Thyroid gland (tissue), 4 donors: ENCODE measurements at places on chromosomes 4 and X. TPM values are rescaled to one million over a fixed set of nuclear protein-coding genes. Genes with fewer than 3 reads are reported as not detected.

- no peak for DNase-seq
- H3K27me3 ChIP-seq, result no peaks in the 10 kb centered on the region
These were observed 115.2 kb downstream of the GABRA2 start for GRCh38 chr4:46274717-46275116.

DNA sequence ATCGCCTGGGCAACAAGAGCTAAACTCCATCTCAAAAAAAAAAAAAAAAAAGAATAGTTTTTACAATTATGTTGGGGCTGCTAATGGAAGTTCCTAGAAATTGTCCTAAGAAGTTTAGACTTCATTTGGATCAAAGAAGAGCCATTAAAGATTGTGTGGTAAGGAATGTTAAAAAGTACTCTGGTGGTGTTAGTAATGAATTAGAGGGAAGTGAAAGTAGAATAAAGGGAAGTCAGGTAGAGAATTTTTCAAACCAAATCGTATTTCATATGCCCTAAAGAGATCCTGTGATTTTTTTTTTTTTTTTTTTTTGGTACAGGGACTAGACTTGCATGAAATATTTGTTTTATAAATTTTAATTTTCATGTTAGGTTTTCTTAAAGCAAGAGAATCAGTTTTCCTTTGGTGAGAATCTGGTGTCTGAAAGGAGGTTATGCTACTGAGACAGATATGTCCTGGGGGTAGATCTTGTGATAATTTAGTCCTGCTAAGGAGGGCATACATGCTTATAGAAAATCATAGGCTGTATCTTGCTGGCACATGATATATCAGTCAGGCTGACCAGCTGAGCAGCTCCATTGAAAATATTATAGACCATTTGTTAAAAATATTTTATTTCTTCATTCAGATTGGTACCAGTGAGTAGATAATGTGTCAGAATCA is 10.7 kb downstream of the SEC24B start:
- H3K36me3 ChIP-seq, result no peaks in the 10 kb centered on the region
- peaks cover 40% of the 10 kb centered on the region for H3K4me1 ChIP-seq
- H3K27me3 ChIP-seq, result no peaks in the 10 kb centered on the region
- no peak for DNase-seq
- no peak overlapping the region for H3K27ac ChIP-seq

Gene ZNF732
- total RNA-seq, result not detected

Gene MAGEC1
- not detected for total RNA-seq
